Stimulated activated CD8-positive, alpha-beta memory T cell treated with anti-CD3 and anti-CD28 coated beads, Interleukin-4, amount 100 ng/mL, for 24 hours (primary cell): ENCODE measurements at places on chromosomes 11 and 22.

GRCh38 chr22:40434106-40434505 lies 63.7 kb downstream of the SGSM3 start:
- DNase-seq: no peak

GRCh38 chr11:57742087-57742452 lies 779 bp downstream of the SELENOH start:
- DNase-seq: no peak

DNA sequence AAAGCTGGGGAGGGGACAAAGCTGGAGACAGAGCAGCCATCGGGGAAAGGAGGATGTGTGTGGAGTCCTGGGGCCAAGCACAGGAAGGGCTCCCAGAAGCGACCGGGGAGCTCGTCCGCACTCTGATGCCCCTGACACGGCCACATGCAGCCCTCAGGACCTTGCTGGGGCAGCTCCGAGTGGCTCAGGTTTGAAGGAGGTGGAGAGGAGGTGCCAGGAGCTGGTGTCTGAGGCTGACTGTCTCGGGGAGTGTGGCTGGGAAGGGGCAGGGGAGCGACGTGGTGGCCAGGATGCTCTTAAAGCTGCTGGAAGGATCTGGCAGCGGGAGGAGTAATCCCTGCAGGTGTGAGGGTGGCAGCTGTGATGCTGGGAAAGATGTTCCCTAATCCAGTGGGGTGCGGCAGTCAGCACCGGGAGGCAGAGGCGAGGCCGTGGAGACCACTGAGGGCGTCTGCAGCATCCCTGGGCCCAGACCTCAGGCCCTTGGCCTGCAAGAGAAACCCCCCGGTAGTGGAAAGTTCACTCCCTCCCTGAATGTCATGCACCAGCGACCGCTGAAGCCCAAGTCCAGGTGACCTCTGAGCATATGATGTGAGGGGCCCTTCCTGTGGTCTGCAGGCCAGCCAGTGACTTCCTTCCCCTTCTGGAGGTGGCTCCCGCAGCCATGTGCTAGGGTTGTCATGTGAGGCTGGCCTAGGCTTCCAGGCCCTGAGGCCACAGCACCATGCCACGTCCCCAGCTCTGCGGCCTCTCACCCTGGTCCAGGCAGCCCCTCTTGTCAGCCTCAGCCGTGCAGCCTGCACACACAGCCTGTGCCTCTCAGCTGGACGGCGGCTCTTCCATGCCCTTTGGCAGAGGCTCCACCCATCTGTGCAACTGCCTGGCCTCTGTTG lies 17.2 kb upstream of the CTSD start:
- DNase-seq: no peak

DNA sequence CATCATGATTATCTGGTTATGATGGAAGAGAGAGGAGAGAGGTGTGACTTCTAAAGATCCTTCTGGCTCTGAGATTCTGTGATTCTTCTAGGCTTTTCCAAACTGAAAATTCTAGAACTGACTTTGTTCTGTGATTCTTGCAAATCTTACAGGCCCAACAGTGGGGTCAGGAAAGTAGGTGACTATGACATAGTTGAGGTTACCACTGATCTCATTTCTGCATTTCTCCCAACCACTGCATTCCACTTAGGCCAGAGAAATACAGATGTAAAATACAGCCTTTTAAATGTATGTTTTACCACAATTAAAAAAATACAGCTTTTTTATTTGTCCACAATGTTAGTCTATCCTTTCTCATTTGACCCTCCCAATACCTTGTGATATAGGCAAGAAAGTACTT lies 83.7 kb downstream of the STIM1 start:
- no peak for DNase-seq

DNA sequence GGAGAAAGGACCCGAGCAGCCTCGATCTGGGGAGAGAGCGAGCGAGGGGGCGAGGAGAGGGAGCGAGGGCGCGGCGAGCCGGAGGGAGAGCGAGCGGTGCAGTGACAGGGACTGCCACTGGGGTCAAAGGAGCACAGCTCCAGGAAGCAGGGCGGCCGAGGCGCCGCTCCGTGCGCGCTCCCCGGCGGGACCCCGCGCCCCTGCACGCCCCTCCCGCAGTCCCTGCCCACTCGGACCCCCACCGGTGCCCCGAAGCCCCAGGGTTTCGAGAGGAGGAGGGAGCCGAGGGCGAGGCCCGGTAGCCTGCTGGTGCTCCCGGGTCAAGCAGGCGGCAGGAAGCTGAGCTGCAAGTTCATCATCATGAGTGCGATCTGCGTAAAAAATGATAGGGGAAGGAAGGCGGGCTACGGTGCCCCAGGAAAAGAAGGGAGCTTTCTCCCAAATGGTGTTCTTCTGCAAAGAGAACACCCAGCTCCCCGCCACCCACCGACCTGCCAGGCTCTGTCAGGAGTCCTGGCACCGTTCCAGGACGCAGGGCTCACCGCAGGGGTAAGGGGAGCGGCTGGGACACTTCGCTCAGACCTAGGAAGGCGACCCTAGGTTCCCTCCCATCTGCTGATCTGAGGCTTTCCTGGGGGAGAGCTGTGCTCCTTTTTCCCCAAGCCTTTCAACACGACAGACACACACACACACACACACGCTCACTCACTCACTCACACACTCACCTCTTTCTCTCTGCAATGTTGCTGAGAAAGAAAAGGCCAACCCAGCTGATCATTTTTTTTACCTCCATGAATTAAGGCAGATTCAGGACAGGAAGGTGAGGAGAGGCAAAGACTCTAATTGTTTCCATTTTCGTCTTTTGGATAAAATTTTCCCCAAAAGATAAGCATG lies at the start of gene MPPED2:
TSS of gene MPPED2 (minus strand) at position 103 of the 894 bp plus-strand sequence. CDS start 5,980 bp downstream, outside the sequence.
- peak; percentile 10 for DNase-seq

GRCh38 chr11:28697920-28698827 lies 590.0 kb downstream of the METTL15 start:
- no peak for DNase-seq

DNA sequence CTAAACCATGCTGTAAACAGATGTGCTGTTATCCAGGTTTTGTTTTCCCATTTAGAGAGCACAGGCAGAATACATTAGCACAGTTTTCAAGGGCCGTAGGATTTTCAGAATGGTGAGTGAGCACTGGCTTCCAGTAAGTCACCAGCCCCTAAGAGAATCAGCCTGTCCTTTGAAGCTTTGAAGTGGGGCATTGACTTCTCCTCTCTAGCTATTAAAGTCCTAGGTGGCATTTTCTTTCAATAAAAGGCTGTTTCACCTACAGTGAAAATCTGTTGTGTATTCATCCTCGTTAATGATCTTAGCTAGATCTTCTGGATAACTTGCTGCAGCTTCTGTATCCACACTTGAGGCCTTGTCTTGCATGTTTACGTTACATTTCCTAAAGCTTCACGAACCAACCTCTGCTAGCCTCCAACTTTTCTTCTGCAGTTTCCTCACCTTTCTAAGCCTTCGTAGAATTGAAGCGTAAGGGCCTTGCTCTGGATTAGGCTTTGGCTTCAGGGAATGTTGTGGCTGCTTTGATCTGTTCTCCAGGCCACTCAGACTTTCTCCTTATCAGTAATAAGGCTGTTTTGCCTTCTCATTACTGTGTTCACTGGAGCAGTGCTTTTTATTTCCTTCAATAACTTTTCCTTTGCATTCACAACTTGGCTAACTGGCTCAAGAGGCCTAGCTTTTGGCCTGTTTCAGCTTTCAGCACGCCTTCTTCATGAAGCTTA lies 15.5 kb downstream of the CECR2 start:
- DNase-seq: no peak

DNA sequence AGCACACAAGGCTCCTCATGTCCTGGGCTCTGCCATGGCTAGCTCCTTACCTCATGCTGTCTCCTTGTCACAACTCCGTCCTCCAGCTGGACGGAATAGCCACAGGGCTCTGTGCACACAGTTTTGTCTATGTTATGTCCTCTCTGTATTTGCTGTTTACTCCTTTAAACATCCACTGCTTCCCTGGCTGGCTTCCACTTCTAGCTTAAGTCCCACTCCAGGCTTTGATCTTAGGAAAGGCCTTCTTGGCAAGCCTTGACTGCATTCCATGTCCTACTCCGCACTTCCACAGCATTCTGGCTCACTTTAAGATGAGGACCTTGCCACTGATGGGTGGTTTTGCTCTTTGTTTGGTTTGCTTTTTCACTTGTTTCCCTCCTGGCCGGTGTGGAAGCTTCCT lies 22.9 kb upstream of the ROBO3 start:
- DNase-seq: no peak

DNA sequence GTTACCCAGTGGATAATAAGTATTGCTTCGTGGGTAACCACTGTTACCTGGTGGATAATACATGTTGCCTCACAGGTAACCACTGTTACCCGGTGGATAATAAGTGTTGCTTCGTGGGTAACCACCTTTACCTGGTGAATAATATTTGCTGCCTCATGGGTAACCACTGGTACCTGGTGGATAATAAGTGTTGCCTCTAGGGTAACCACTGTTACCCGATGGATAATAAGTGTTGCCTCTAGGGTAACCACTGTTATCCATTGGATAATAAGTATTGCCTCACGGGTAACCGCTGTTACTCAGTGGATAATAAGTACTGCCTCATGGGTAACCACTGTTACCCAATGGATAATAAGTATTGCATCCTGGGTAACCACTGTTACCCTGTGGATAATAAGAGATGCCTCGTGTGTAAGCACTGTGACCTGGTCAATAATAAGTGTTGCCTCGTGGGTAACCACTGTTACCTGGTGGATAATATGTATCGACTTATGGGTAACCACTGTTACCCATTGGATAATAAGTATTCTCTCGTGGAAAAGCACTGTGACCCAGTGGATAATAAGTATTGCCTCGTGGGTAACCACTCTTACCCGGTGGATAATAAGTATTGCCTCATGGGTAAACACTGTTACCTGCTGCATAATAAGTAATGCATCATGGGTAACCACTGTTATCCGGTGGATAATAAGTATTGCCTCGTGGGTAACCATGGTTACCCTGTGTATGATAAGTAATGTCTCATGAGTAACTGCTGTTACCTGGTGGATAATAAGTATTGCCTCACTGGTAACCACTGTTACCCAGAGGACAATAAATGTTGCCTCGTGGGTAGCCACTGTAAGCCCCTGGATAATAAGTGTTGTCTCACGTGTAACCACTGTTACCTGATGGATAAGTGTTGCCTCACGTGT lies 20.1 kb upstream of the NXPE4 start:
- DNase-seq: no peak

GRCh38 chr22:46855681-46856080 lies 93.2 kb downstream of the TBC1D22A start:
- no peak for DNase-seq

- no peak for DNase-seq
These were observed 10.4 kb downstream of the OR52E6 start for GRCh38 chr11:5831196-5831829.

DNA sequence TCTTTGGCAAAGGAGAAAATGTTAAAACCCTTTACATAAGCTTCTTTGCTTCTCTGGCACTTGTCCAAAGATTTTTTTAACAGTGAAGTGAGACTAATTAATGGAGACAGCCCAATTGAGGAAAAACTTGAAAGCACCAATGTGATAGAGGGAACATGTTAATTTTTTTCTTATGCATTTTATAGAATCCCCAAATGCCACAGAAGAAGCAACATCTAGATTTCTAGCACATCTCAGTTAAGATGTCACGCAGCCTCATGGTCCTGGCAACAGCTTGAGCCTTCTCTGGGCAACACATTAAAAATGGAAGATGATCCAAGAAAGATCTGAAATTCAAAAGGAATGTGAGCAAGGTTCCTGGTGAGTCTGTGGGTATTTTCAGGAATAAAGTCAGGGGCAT lies 48.5 kb downstream of the PACSIN2 start:
- DNase-seq: no peak

DNA sequence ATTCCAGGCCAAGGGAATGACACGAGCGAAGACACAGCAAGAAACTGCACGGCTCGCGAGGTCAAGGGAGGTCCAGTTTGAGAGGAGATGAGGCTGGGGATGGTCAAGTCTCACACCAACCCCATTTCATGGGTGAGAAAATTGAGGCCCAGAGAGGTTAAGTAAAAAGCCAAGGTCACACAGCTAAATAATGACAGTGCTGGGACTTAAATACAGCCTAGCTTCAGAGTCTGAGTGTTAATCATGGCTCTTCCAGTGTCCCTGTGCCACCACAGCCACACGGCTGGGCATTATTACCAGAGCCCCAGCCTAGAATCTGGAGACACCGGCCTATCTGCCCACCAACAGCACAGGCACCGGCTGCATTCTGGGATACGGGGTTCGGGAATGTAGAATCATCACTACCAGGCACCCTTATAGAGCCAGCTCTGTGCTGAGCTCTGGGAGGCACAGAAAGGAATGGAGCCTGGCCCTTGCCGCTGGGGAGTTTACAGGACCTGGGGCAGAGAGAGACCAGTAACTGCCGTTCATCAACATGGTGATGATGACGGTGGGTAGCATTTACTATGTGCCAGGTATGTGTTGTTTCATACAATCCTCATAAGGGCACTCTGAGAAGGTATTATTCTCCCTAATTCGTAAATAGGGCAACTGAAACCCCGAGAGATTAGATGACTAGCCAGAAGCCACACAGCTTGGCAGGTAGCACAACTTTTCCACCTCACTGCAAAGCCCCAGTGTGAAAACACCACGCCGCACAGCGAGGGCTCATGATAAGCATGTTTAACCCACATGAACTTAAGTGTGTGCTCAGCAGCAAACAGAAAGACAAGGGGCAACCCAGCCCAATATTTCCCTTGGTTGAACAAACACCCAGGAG lies 51.8 kb downstream of the CD6 start:
- peak; percentile 45 for DNase-seq

DNA sequence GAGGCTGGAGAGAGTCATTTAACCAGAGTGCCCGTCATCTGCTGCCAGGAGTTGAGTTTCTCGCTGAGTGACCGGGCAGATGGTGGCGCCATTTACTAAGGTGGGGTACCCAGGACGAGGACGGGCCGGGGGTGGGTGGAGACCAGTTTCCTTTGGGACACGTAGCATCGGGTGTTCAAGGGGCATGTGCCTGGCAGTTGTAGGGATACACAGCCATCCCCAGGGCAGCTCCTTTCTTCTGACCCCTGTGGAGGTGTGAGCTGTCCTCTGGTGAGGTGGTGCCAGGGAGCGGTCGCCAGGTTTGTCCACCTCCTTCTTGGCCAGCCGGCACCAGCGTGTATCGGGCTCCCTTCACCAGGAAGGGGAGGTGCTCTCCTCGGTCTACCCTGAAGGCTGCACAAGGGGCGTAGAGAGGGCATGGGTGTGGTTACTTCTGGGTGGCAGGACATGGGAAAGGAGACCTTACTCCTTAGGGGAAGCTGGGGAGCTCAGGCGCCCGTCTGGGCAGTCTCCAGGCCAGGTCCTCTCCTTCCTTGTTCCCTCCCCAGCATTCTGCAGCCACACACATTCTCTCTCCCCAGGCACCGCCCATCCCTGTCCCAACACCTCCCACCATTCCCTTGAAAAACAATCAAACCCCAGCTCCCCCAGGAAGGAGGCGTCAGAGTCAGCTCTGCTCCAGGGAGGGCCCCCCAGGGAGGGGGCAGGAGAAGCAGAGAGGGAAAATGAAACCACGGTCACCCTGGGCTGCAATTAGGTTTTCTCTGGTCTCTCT lies 10.3 kb upstream of the MB start:
- DNase-seq: peak; percentile 45

DNA sequence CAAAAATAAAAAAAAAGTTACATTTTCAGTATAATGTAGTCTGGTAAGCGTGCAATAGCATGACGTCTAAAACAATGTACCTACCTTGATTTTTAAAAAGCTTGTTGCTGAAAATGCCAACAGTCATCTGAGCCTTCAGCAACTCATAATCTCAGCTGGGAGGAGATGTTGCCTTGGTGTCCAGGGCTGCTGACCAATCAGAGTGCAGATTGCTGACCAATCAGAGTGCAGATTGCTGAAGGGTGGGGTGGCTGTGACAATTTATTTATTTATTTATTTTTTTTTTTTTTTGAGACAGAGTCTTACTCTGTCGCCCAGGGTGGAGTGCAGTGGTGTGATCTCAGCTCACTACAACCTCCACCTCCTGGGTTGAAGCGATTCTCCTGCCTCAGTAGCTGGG lies 17.8 kb downstream of the ZBED4 start:
- no peak for DNase-seq

GRCh38 chr22:27317096-27317495 lies 484.5 kb downstream of the MN1 start:
- no peak for DNase-seq
